Putamen (tissue), 1 donor: ENCODE measurements at places on chromosomes 6 and 20.
A peak's percentile ranks its signal among the peaks of the same experiment; 100 is the strongest.

DNA sequence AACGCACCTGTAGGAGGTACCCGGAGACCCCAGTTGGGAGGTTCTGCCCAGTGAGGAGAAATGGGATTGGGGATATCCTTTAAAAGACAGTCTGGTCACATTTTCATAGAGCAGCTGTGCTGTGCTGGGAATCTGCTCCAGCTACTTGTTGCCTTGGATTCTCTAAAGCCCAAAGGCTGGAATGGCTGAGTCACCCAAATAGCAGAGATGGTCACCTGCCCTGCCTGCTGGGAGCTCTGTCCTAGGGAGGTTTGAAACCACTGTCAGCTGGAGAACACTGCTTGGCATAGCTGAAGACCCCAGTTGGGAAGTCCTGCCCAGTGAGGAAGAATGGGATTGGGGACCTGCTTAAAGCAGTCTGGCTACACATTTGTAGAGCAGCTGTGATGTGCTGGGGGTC is 34.8 kb upstream of the TFB1M start:
- DNase-seq: no peak

- DNase-seq: no peak
Measured at GRCh38 chr6:35190306-35190705, 23.4 kb upstream of the SCUBE3 start.

DNA sequence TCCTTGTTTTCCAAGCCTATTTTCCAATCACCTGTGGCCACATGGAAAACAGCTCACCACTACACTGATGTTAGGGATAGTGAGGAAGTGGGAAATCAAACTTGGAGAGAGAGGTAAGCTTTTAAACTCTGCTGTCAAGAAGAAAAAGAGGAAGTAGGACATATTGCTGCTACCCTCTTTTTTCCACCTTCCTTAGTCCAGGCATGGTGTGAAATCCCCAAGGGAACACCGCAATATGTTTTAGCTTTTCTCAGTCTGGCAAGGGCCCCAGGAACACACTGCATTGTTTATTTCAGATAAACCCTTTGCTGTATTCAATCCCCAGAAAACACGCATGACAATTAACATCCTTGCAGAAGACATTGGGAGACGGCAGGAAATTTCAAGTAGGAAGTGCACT is 61.3 kb downstream of the HS3ST5 start:
- DNase-seq: no peak

GRCh38 chr6:167689751-167690150 is 137.0 kb upstream of the AFDN start:
- no peak for DNase-seq

- no peak for DNase-seq
Measured at GRCh38 chr6:120282005-120282404, 932.4 kb upstream of the MAN1A1 start.

GRCh38 chr20:2022163-2022562 is 28.3 kb upstream of the PDYN start:
- no peak for DNase-seq

DNA sequence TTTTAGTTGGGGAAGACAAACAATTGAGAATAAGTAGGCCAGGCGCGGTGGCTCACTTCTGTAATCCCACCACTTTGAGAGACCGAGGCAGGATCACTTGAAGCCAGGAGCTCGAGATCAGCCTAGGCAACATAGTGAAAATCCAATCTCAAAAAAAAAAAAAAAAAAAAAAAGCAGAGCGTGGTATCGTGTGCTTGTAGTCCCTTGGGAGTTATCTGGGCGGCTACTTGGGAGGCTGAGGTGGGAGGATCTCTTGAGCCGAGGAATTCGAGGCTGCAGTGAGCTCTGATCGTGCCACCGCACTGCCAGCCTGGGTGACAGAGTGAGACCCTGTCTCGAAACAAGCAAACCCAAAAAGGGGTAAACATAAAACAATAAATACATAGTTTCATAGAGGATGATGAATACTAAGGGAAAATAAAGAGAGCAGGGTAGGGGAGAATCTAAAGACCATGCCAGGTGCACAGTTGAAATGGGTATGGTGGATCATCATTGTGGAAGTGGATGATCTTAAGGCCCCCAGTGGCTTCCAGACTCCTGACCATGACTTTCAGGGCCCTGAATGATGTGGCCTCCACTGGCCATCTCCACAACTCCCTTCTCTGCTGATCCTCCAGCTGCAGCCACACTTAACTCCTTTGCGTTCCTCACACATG is 947 bp downstream of the POFUT1 start:
- no peak for DNase-seq

DNA sequence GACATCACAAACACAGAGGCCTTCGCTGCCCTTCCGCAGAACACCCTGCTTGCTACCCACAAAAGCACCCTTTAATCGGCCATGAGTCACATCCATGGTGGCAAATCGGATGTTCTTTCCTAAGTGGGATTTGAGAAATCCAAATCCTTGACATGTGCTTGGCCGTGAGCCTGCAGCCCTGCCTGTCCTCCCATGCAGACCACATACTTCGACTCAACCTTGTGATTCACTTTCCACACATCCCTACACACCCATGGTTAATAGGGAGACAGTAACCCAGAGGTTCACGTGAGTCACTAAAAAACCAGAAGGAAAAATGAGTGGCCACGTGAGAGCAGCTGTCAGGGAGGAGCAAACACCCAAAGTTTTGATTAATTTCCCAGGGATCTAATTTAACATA is 19.4 kb downstream of the RAMACL start:
- no peak for DNase-seq

DNA sequence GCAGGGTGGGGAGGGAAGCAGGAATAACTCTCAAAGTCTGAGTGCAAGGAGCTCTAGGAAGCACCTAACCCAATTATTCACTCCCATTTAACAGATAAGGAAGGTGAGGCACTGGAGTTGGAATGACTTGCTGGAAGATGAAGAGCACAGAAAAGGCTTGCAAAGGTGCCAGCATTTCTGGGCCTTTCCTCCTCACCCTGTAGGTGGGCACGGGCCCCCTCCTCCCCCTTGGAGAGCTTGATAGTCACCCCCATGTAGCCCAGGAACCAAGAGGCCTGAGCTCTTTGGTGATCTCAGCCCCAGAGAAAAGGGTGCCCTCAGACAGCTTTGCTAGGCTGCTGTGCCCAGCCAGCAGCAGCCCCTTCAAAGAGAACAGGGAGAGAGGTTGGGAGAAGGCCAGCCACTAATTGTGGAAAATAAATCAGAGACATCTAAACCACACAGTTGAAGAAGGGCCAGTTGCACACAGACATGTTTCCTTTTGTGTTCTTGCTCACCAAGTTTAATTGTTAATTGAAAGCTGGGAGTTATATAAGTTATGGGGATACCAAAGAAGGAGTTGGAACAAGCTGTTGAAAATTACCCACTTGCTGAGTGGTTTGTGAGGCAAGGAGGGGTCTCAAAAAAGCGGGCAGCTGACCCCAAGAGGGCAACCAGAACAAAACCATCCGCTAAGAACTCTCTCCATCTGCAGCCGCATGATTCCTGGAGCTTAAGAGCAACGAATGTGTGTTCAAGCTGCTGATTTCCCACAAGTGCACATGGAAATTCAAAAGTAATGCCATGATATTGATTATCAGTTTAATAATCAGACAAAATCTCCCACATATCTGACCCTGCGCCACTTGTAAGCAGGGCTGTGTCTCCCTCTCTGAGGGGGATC is 77.0 kb downstream of the MRPL14 start:
- no peak for DNase-seq

DNA sequence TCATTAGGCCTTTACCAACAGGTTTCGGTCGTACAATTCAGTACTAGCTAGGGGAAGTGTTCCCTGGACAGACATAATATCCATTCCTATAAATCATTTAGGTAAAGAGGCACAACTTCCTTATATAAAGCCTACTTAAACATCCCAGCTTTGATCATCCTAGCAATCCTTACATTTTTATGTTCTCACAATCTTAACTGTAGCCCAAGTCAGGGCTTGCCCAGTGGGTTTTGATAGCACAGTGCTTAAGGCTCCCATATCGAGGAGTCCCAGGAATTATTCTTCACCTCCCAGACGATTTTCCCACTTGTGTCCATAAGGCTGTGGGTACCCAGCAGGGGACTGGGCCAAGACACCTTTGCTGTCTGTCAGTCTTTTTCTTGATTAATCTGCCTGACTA is 63.2 kb downstream of the E2F3 start:
- no peak for DNase-seq

DNA sequence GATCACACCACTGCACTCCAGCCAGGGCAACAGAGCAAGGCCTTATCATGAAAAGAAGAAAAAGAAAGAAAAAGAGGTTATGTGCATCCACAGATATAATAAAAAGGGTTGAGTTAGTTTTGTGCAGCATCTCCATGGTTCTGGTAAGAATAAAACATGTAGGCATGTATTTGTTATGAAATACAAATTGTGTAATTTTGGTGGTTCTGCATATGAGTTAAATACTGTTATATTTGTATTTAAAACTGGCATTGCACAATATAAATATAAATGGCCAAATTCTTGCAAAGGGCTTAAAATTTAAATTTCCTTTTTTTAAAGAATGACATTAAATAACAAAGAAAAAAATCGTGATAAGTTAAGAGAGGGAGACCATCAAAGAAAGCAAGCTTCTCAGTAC is 159.1 kb upstream of the PREP start:
- no peak for DNase-seq

DNA sequence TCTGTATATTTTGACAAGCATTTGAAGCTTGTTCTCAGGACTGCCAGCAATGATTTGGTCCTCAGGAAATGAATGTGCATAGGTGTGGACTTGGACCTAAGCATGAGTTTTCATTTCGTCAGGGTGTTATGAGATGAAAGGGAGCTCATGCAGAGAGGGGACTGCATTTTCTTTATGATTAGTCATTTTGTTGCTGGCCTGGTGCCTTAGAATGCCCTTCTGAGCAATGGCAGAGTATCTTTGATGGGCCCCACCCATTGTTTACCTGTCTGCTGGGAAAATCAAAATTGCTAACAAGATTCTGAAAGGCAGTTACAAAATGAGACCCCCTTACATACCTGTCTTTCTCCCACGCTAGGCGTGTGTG is 51.5 kb upstream of the MTHFD1L start:
- DNase-seq: no peak

GRCh38 chr6:159692303-159693127 is 526 bp downstream of the SOD2 start:
- DNase-seq: peak; percentile 42

GRCh38 chr6:149480502-149481280 is 4.1 kb downstream of the ZC3H12D start:
- no peak for DNase-seq

DNA sequence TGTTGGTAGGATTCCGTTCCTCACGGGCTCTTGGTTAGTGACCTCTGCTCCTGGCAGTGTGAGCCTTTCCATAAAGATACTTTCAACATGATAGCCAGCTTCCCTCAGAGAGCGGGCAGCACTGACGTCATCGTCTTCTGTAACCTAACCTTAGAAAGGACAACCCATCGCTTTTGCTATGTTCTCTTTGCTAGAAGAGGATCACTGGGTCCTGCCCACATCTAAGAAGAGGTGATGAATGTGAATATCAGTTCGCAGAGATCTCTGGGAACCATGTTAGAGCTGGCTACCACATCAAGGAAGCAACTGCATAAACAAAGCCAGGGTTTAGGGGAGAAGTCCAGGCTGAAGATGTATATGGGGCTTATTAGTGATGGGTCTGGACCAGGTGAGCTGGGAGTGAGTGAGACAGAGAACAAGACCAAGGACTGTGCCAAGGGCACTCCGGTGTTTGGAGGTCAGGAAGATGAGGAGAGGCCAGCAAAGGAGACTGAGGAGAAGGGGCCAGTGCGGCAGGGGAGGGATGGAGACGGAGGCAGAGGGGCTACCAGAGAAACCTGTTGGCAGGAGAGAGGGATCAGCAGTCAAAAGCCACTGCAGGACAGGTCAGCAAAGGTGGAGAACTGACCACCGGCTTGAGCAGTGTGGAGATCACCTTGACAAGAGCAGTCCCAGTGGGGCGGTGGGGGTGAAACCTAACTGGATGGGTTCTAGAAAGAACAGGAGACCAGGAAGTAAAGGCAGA is 39.7 kb downstream of the PIM1 start:
- DNase-seq: no peak

DNA sequence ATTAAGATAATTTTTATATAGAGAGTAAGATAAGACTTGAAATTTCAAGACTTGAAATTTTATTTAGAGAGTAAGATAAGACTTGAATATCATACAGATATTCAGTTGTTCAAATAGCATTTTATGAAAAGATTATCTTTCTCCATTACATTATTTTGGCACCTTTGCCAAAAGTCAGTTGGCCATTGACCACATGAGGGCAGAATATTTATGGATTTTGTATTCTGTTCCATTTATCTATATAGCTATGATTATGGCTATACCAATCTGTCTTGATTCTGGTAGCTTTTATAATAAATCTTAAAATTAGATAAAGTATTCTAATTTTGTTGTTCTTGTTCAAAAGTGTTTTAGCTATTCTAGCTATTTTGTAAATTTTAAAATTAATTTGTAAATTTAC is 537.9 kb upstream of the GJE1 start:
- no peak for DNase-seq

- DNase-seq: no peak
Measured at GRCh38 chr6:26355366-26355765, 9.6 kb upstream of the BTN3A2 start.

DNA sequence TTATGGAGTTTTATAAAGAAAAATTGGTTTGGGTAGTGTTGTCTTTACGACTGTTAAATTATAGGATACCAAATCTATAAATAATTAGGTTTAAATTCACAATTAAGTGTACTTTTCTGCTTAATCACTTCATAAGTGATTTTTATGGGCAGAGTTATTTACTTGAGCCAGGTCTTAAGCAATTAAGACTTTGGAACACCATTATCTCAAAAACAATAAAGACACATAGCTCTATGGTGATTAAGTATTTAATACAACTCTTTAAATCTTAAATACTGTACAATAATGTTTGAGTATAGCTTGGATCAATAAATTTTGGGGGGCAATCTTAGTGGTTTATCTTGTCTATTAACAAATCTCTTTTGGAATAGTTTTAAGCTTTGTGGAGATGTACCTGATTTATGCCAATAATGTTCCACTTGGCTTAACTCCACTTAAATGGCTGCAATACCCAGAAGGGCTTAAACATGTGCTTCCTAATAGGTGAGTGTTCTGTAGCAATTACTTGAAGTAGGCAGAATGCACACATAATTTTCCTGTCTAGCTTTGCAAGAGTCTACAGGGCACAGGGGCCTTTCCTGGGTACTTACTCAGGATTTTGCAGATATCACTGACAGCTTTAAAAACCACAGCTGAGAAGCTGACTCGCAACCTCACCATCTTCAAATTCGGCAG is 7.5 kb downstream of the FERMT1 start:
- no peak for DNase-seq

GRCh38 chr6:15400572-15401004 is 154.7 kb downstream of the JARID2 start:
- DNase-seq: peak; percentile 79

DNA sequence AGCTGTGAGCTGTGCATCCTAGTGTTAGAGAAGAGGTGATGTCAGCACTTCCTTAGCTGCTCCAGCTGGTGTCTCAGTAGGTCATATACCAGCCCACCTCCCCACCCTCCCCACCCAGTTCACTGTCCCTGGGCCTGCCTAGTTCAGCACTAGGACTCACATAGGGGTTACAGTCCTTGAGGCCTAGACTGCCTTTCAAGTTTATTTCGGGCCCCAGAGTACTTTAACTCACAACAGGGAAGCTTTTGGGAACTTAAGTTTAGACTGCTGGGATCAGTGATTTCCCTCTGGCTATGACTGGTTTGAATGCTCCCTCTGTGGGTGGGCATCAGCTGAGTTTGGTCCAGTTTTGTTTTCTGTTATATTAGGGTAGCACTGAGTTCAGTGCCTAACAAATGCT is 139.2 kb upstream of the MMS22L start:
- no peak for DNase-seq
